ENCODE measurements at places on chromosomes 4 and X. TPM values are rescaled to one million over a fixed set of nuclear protein-coding genes. Genes with fewer than 3 reads are reported as not detected.

Gene SPANXD
- not detected for polyA plus RNA-seq

DNA sequence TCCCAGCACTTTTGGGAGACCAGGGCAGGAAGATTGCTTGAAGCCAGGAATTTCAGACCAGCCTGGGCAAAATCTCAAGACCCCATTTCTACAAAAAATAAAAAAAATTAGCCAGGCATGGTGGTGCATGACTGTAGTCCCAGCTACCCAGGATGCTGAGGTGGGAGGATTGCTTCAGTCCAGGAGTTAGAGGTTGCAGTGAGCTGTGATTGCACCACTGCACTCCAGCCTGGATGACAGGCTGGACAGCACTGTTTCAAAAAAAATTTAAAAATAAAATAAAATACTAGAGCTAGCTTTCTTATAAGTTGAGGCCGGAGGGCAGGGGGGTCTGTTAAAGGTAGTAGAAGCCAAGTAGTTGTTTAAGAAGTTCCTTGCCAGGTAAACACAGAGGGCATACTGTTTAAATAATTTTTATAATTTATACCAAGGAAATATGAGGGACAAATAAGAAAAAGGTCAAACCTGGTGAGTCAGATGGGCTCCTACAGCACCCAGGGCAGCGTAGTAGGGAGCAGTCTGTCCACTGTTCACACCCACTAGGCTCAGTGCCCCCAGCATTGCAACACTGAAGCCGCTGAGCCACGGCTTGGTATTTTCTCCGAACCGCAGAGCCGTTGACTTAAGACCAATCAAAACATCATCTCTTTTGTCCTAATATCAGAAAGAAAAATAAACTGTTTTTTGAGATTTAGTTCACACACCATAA lies 17.3 kb downstream of the COQ2 start:
- no peak for DNase-seq

DNA sequence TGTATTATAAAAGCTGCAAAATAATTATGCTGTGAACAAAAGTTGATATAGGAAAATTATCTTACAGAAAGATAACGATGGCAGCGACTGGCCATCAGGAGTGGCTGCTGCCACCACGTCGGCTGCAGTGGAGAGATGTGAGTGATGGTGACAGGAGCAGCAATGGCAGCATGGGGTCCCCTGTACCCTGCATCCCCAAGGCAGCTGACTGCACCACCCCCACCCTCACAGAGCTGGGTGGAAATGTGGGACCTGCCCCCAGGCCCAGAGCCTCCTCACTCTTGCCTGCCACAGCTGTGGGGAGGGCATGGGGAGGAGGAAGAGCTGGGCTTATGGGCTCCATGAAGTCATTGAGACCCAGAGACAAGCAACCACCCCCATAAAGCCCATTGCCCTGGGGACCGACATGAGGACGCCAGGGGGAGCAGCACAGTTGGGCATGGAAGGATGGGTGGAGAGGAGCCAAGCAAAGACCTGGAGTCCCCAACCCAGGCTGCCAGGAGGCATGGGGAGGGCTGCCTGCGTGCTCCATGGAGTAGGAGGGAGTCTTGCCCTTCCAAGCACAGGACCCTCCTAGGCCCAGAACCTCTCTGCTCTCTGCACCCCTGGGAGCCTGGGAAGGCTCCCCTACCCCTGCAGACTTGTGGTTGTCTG lies 1090.5 kb downstream of the PCDH18 start:
- no peak for DNase-seq

- no peak for DNase-seq
Observed at GRCh38 chr4:162274354-162274753, 110.6 kb upstream of the FSTL5 start.

Gene TMSB15B
- polyA plus RNA-seq: 14.0 TPM

GRCh38 chr4:97910005-97910404 lies 233.3 kb downstream of the STPG2 start:
- DNase-seq: no peak

Gene DDIT4L
- polyA plus RNA-seq: 2.0 TPM

Gene CSN1S1
- not detected for polyA plus RNA-seq

DNA sequence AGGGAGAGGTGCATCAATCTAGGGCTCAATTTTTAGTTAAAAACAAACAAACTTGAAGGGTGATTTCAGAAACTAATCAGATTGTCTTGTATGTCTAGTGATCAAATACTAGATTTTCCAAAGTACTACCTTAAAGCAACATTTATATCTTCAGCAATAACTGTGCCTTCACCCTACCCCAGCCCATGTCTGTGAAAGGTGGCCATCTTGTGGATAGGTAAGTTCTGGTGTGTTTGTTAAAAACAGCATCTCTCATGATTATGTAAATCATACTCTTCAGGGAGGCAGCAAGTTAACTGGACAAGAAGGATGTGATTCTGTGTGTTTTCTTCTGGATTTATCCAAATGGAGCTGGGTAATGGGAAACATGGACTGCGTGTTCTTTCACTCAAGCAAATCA lies 81.4 kb upstream of the ACSL1 start:
- no peak for DNase-seq

Gene IBSP
- not detected for polyA plus RNA-seq

DNA sequence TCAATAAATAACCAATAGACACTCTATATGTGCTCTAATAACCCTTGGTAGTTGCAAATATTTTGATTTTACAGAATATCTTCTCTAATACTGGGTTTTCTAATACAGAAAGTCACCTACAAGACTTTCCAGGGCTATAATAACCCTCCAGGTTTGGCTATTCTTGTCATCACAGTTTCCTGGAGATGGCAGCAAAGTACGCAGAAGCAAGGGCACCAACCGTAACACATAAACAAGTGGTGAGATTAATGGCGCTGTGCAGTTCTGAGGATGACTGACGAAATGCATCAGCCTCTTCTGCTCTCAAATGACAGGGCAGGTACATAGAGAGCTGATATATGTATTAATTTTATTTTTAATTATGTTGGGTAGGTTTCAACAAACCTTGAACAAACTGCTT lies 122.4 kb downstream of the C4orf33 start:
- no peak for DNase-seq

- no peak for DNase-seq
Observed at GRCh38 chrX:45775468-45775867, 574.8 kb upstream of the DIPK2B start.

Gene ASMT
- polyA plus RNA-seq: not detected

DNA sequence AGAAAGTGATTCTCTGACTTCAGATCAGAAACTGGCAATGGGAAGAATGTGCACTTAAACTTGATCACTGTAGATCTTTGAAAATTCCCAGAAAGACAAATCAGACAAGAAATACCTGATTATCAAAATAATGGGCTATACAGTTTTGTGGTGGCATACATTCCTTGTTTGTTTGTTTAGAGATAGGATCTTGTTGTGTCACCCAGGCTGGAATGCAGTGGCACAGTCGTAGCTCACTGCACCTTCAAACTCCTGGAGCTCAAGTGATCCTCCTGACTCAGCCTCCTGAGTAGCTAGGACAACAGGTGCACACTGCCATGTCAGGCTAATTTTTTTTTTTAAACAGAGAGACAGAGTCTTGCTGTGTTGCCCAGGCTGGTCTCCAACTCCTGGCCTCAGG lies 81.0 kb upstream of the SPRY1 start:
- no peak for DNase-seq

DNA sequence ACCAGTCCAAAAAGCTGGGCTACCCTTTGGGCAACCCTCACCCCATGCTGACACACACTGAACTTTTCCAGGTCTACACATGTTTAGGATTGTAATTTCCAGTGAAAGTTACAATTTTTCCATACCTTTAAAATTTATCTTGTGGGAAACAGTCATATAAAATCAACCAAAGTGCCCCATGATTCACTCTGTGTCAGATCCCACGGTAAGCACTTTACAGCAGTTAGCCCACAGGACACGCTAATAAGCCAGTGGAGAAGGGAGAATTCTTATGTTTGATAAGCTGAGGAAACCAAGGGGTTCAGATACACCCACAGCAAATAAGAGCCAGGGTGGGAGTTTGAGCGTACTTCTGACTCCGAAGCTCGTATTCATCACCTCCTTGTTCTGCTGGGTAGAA lies 72.4 kb upstream of the TBL1X start:
- DNase-seq: no peak

Gene EDNRA
- 28.4 TPM for polyA plus RNA-seq

- DNase-seq: peak; percentile 74
Observed at GRCh38 chrX:17547658-17548057, 172.7 kb downstream of the NHS start.

Gene SPACA5B
- polyA plus RNA-seq: not detected

DNA sequence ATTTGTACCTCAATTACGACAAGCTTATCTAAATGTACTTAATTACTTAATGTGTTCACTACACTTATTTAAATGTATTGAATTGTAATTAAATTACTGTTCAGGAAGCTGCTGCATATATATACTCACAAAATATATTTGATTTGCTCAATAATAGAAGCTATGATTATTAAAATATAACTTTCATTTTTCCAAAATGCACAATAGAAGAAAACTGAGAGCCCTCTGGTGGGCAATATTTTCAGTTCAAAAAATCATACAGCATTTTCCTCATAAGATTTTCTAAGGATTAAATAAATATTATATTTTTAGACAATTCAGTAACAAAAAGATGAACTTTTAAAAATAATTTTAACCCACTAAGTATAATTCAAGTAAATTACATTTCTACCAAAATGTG lies 217.3 kb downstream of the DKK2 start:
- no peak for DNase-seq

DNA sequence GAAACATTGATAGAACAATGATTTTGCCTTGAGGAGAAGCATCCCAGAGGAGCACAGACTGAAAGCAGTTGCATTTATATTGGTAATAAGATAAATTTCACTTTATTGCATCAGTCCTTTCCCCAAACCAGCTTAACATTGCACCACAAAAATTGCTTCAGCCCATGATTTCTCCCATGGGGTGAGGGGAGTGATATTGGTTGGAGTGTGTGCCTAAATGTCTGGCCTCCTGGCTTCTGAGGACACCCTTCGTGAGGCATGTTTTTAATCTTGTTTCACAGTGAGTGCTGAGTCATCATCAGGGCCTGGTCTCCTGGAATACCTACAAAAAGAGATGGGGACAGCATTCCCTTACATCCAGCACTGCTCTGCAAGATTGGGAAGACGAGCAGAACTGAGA lies 487.9 kb downstream of the C4orf33 start:
- DNase-seq: no peak

DNA sequence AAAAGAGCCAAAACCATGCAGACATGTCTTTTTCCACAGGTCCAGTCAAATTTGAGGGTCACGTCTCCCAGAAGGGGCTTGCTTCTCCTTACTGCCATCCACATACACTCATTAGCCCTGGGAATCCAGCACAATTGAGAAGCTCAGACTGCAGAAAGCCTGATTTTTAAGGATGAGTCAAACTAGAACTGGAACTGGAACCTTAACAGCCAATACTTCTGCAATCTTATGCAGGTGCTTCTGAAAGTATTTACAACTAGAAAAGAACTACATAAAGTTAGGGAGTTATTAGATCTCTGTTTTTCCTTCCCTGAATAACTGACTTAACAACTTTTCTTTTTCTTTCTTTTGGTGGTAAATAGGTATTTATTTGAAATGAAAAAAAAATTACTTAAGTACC lies 86.3 kb downstream of the CDS1 start:
- no peak for DNase-seq

Gene PITX2
- polyA plus RNA-seq: 0.05 TPM

GRCh38 chr4:15771216-15772058 lies 6.7 kb upstream of the CD38 start:
- no peak for DNase-seq

Gene DCAF8L2
- polyA plus RNA-seq: not detected

DNA sequence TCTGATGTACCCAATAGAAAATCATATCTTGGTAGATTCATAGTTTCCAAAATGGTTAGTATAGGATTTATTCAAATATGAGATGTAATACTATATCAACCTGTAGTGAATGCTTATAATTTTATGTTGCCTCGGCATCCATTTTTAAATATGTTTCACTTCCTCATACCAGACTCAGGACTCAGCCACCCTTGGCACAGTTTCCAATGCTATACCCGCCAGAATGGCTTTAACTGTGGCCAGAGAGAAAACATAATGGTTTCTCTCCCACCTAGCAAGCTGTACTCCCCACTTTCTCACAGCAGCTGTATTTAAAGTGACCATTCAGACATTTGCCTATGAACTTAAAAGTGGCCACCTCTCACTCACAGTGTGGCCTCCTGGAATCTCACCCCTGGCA lies 466.6 kb upstream of the PABPC4L start:
- no peak for DNase-seq

Gene PRKG2
- polyA plus RNA-seq: 0.74 TPM

Gene ANK2
- 1.3 TPM for polyA plus RNA-seq

- no peak for DNase-seq
Observed at GRCh38 chr4:38503689-38504395, 160.2 kb upstream of the KLF3 start.

Gene CT45A2
- not detected for polyA plus RNA-seq

GRCh38 chr4:184203300-184203699 lies 14.4 kb downstream of the ENPP6 start:
- DNase-seq: no peak

- no peak for DNase-seq
Observed at GRCh38 chr4:39820186-39820585, 122.2 kb downstream of the UBE2K start.

- peak; percentile 85 for DNase-seq
Observed at GRCh38 chr4:7805533-7806337, 133.9 kb downstream of the AFAP1 start.

Gene SSX4
- not detected for polyA plus RNA-seq

GRCh38 chr4:74480267-74480666 lies 35.3 kb downstream of the AREG start:
- DNase-seq: no peak

DNA sequence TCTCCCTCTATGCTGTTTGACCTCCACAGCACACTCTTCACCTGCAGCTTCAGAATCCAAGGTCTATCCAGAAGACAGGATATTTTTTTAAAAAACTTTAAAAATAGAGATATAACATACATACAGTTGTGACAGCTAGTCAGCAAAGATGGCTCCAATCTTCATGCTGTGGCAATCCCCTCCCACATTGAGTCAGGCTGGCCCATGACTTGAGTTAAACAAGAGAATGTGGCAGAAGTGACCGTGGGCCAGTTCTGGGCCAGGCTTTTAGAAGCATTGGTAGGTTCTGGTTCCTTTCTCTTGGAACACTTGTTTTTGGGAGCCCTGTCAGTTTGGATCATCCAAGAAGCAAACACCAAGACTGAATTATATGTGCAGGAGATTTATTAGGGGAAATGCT lies 36.1 kb upstream of the REPS2 start:
- DNase-seq: no peak

DNA sequence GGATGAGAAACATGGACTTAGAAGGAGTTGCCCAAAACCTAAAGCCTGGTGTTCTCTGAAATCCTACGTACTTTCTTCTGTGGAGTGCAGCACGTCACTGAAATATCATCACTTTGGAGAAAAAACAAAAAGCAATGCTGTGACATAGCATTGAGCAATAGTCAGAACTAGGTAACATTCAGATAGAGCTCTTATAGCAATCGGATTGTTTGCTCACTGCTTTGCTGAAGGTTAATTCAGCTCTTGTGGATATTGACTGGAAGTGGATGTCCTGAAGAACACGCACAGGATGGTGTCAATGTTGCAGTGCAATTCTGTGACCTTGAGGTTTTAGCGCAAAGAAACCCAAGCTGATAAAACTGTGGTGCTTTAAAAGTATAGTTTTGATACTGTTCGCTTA lies 114.2 kb upstream of the GRXCR1 start:
- no peak for DNase-seq

GRCh38 chr4:74044677-74045076 lies 6.2 kb upstream of the CXCL3 start:
- no peak for DNase-seq
